ENCODE measurements at places on chromosomes 4 and X.

GRCh38 chr4:118076958-118077766 is 42.9 kb downstream of the NDST3 start:
- DNase-seq, result no peak

DNA sequence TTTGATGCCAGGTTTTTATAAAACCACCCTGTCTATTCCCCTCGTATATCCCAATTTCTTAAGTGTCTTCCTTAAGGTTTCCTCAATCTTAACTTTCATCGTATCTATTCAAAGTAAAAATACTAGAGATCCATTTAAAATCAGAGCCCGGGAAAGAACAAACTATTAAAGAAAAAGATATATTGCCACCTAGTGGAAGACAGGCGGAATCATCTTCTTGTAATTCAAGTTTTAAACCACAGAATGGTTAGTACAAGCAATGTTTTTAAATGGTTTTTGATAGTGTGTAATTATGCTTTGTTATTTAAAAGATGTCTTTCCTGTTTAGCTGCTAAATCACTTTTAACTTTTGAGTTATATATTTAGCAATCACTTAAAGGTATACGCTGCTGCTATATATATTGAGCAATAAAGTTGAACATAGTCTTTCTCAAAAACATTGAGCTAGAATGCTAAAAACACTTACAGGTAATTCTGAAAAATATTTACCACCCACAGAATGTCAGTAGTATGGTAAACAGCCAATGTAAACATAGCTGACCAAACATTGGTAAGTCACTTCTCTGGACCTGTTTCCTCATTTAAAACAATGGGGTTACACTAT is 18.2 kb downstream of the PRDM8 start:
- DNase-seq, result no peak

DNA sequence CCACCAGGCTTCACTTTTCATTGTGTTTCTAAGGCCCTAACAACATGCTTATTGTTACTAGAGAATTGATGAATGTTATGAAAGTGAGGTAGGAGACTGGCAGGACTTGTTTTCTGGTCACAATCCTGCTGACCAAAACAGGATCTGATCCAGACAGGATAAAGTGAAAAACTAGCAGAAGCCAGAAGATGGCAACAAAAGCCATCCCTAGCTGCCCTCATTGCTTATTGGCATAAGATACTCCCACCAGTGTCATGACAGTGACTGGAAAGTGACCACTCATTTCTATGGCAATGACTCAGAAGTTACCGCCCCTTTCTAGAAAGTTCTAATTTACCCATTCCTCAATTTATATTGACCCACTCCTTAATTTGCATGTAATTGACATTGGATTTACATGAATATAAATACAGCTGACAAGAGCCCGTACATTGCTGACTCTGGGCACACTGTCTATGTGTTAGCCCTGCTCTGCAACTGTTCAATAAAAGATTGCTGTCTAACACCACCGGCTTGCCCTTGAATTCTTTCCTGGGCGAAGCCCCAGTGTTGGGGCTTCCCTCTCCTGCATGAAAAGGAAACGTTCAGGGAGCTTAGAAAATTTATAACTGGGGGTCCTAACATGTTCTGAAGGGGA is 30.0 kb upstream of the FGG start:
- DNase-seq, result no peak

DNA sequence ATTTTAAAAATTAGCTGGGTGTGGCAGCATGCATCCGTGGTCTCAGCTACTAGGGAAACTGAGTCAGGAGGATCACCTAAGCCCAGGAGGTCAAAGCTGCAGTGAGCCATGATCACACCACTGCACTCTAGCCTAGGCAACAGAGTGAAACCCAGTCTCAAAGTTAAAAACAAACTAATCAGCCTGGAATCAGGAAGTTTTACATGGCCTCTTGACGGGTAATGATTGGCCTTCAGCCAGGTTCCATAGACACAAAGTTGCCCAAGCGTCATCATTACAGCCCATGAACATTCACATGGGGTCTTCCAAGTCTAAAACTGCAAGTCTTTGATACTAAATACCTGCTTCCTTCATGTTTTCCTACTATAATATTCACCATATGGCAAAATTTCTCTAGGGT is 10.0 kb upstream of the RGN start:
- no peak for DNase-seq

DNA sequence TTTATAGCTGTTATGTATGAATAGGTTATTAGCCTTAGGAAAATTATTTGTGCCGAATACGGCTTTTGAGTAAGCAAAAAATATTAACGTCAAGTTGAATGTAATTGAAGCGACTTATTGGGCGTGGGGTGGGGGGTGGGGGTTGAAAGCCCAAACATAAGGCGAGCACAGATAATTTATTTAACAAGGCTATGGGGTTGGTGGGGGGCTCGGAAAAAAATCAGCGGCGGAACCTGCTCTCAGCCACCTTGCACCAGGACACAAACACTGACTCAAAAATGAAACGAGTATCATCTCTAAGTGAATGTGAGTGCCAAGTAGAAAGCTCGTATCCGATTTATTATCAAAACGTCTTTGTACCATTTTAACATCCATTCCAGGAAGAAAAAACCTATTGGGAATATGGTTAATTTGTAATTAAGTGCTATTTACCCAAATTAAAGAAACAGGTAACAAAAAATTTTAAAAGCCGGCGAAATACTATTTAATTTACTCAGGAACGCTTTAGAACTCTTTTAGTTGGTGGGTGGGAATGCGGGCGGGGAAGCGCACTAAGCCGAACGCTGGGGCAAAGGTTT is 902 bp upstream of the LARP1B start:
- DNase-seq, result no peak

DNA sequence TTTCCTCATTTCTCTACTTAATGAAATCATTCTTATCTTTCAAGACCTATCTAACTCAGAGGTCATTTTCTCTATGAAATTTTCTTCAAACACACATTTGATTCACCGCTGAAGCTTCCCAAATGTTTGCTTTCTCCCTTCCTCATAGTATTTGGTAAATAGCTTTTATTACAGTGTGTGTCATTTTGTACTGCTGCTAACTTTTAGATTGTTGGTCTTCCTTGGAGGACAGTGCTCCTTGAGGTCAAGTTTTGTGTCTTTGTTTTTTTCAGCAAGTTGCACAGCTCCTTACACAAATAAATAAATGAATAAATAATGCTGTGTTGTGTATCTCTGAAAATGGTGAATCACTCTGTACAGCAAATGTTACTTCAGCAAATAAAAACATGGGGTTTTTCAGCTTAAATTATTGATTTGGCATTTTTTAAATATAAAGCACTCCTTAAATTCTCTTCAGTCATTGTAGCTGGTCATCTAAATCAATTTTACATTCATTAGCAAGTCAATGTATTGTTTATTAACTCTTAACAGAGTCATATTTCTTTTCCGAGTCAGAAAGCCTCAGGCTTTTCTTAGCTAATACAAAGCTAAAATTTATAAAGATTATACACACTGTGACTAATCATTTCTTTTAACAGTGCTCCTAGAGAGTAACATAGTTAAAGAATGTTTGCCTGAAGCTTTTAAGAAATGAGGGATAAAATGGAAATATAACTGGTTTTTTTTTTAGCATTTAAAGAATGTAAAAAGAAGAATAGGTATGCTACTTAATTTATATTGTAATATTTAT is 30.1 kb upstream of the MAD2L1 start:
- no peak for DNase-seq

- DNase-seq, result no peak
These were observed 25.0 kb upstream of the RAPGEF2 start for GRCh38 chr4:159077702-159078495.

GRCh38 chrX:108439426-108439942 is at the start of gene COL4A5:
Gene COL4A5 (plus strand): TSS chrX:108439838. CDS start chrX:108440126, 288 bp downstream.
- DNase-seq, result peak; percentile 3

DNA sequence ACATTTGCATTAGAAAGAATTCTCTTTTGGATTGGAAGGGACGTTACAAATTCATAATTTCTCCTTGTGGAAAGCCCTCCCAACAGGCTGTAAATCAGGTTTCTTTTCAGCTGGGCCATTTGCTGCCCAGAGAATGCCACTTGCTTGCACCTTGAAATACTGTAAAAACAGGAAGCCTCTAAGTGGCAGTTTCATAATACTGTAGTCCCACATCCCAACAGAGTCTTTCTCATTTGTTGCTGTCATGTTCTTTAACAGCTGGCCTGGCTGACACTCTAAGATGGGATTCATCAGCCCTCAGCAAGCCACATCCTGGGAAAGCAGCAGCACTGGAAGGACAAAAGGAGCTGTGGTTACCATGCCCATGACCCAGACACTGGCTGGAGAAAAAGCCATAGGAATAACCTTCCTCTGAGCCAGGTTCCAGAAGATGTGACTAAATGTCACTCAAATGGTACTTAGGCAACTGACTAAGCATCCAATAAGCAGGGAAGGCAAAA is 221.9 kb upstream of the MBNL3 start:
- DNase-seq, result no peak

- DNase-seq, result no peak
These were observed 905 bp upstream of the GALNTL6 start for GRCh38 chr4:171812333-171812664.

DNA sequence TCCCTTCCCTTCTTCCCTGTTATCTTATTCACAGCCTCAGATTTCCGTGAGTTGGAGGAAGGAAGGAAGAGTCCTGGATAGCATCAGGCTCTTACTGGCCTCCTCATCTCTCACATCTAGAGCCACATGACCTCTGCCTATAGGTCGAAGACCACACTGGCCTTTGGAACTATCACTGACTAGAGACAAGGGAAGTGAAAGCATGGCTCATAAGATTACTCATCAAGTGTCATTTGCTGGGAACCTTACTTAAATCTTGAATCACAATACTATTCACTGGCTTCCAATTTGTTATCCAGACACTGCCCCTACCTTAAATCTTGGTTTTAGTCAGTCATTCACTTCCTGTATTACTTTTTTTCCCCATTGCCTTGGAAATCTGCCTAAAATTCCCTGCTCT is 61.6 kb upstream of the MTMR8 start:
- no peak for DNase-seq

- DNase-seq, result no peak
These were observed 3.1 kb upstream of the C4orf17 start for GRCh38 chr4:99507762-99508161.

- DNase-seq, result no peak
These were observed 622.7 kb downstream of the PCDH18 start for GRCh38 chr4:136909626-136910025.

DNA sequence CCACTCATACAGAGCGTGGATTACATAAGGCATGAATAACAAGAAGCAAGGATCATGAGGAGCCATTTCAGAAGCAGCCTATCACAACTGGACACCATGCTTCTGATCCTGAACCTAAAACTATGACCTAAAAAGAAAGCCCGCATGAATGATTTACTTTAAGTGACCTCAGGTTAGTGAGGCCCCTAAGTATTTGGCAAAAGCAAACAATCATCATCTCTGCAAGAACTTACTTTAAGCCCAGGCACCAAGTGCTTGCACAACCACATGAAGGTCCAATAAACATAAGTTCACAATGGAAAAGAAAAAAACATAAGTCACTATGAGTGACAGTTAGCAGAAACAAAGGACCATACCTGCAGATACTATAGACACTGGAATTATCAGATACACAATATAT is 7.9 kb upstream of the MBTPS2 start:
- DNase-seq, result no peak
